Stimulated activated CD4-positive, alpha-beta T cell treated with anti-CD3 and anti-CD28 coated beads, Interleukin-1b, Interleukin-23, amount 100 ng/mL, for 24 hours (primary cell): ENCODE measurements at places on chromosomes 7 and 10.

DNA sequence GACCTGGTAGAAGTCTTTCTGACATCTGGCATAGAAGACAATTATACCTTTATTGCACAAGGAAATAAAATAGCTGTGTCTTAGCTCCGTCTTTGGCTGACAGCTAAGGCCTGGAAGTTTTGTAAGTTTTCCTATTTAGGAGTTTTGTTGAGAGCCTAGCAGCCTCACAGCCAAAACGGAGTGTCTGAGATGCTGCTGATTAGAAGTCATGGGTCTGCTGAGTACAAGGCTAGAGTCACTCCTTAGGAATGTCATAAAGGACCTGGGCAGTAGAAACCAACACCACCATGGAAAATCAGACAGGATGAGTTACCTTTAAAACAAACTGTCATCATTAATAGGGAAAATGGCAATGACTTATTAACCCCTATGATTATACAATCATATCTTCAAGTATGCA is 442.5 kb downstream of the KCNMA1 start:
- DNase-seq, result no peak

DNA sequence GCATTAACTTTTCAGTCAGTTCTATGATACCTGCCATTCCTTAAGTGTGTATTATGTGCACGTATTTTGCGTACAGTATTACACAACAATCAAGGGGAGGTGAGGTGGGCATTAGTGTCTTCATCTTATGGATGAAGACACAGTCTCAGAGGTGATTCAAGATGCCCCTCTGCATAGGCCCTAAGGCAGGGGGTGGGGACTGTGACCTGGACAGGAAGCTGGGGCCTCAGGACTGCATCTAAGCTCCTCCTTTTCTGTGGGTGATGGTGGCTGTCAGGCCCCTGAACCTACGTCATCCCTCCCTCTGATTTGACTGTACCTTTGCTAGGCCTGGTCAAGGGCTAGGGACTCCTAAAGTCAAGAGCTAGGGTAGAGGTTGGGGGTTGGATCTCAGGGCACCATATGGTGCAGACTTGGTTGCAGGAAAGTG is 38.9 kb downstream of the HK1 start:
- DNase-seq, result no peak

DNA sequence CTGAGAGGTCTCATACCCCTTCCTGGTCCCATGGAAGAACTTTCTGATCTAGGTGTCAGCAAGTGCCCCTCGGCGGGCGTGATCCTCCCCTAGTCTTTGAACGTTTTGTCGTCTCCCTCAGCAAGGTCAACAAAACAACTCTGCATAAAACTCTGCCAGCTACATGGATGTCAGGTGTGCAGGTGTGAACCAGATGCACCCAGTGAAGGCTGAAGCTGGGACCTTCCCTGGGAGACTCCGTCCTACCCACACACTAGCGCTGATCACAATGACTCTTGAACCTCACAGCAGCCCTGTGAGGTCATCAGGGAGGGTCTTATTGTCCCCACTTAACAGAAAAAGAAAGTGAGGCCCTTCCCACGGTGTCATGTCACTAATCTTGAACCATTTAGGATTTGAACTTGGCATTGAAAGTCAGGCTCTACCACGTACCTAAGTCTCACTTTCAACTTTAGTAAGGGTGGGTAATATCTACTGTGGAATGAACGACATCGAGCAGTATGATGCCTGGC is 68.1 kb downstream of the VSTM4 start:
- DNase-seq, result no peak

DNA sequence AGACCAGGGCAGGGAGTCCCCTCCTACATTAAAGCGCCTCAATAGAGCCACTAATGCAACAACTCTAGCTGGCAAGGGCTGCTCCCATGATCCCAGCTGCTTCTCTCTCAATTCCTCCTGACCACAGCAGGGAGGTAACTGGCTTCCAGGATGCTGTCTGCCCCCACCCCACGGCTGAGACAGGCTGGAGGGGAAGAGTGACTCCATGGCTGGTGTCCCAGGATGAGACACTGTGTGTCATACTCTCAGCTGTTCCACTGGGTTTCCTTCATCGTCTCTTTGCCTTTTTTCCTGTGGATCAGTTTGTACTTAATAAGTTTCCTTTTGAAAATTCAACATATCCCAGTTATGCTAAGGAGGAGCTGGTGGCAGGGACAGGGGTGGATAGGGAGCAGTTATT is 27.7 kb upstream of the MYH16 start:
- DNase-seq, result no peak

DNA sequence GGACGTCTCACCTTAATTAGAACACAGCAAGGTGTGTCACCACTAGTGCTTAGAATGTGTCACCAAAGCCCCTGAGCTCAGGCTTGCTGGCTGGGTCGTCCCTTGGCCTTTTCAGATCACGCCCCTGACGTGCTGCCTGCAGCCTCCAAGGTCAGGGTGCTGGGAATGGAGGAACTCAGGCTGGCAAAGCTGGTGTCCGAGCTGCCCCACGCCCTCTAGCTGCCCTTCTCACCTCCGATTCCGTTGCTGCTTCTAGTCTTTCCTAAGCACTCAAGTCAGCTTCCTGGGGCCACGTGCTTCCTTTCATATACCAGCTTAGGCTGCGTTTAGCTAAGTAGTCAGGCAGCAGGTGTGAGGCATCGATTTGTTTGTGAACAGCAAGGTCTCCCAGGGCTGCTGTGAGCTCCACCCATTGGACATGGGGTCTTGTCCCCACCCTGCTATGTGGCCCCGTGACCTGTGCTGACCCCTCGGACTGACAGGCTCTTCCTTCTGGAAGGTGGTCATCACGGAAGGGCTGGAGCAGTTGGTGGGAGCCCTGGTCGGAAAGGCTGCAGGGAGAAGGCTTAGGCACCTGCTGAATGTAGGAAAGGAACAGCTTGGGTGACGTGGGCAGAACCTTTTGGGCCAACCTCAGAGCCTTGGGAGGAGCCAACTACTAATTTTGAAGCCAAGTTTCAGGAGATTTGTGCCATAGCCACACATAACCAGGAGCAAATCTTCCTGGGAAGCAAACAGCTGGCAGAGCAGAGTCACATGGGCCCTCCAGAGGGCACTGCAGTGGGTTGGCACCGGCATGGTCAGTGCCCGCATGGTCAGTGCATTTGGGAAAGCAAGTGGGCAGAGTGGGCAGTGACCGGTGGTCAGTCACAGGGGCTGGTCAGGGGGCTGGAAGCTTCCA is 28.8 kb downstream of the VIPR2 start:
- no peak for DNase-seq

DNA sequence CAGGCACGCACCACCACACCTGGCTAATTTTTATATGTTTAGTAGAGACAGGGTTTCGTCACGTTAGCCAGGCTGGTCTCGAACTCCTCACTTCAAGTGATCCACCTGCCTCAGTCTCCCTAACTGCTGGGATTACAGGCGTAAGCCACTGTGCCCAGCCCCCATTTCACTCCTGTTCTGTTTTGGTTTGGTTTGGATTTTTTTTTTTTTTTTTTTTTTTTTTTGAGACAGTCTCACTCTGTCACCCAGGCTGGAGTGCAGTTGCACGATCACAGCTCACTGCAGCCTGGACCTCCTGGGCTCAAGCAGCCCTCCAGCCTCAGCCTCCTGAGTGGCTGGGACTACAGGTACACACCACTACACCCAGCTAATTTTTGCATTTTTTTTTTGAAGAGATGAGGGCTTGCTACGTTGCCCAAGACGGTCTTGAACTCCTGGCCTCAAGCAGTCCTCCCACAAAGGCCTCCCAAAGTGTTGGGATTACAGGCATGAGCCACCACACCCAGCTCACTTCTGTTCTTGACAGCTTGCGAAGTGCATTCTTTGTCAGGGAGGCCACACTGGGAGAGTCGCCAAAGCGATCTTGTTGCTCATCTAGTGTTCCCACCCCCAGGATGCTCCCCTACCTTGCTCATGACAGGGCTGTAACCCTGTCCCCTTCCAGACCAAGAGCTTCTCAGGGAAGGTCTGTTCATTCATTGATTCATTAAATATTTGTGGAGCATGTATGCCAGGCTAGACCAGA is 229.1 kb downstream of the CUX1 start:
- DNase-seq, result no peak

GRCh38 chr7:32415519-32415918 is 74.7 kb downstream of the LSM5 start:
- no peak for DNase-seq

DNA sequence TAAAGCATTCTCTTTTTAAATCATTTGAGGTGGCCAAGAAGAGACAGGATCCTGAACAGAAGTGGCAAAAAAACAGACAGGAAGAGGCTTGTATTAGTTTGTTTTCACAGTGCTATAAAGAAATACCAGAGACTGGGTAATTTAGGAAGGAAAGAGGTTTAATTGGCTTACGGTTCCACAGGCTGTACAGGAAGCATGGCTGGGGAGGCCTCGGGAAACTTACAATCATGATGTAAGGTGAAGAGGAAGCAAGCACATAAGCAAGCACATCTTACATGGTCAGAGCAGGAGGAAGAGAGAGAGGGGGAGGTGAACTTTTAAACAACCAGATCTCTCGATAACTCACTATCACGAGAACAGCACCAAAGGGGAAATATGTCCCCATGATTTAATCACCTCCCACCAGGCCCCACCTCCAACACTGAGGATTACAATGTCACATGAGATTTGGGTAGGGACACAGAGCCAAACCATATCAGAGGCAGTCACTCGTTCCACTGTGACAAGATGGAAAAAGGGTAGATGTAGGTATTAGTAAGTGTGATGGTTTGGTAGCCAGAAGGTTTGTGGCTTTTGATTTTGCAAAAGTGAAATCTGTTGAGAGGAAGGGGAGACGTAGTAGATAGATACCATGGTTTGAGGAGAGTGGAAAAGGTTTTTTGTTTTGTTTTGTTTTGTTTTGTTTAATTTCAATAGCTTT is 5.1 kb downstream of the MSRB2 start:
- DNase-seq, result no peak

DNA sequence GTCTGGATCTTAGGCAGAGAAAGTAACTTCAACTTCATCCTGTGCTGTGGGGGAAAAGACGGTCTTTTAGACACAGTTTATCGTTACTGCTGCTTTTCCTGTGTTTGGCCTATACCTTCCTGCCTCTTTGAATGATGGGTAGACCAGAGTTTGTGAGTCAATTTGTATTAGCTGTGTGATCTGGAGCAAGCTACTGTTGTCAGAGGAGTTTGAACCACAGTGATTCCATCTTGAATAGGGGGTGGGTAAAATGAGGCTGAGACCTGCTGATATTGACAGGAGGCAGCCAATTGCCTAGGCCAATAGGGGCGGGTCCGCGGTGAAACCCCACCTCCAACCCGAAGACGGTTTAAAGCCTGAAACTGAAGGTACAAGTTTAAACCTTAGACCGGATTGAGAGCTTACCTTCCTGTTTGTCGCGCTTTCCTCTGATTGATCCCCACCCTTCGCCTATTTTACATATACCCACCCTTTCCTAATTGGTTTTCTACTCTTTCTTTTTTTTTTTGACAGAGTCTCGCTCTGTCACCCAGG is 35.8 kb upstream of the EIF4H start:
- no peak for DNase-seq

DNA sequence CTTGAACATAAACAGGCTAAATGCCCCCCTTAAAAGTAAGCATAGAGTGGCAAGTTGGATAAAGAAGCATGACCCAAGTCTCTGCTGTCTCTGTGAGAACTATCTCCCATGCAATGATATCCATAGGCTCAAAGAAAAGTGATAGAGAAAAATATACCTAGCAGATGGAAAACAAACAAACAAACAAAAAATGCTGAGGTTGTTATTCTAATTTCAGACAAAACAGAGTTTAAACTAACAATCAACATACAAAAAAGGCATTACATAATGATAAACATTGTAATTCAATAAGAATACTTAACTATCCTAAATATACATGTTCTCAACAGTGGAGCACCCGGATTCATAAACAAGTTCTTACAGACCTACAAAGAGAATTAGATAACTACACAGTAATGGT is 626.2 kb upstream of the CNTNAP2 start:
- no peak for DNase-seq

- no peak for DNase-seq
Measured at GRCh38 chr10:110348336-110348735, 43.6 kb upstream of the SMNDC1 start.

GRCh38 chr7:114720725-114721124 is 201.2 kb upstream of the MDFIC start:
- no peak for DNase-seq

DNA sequence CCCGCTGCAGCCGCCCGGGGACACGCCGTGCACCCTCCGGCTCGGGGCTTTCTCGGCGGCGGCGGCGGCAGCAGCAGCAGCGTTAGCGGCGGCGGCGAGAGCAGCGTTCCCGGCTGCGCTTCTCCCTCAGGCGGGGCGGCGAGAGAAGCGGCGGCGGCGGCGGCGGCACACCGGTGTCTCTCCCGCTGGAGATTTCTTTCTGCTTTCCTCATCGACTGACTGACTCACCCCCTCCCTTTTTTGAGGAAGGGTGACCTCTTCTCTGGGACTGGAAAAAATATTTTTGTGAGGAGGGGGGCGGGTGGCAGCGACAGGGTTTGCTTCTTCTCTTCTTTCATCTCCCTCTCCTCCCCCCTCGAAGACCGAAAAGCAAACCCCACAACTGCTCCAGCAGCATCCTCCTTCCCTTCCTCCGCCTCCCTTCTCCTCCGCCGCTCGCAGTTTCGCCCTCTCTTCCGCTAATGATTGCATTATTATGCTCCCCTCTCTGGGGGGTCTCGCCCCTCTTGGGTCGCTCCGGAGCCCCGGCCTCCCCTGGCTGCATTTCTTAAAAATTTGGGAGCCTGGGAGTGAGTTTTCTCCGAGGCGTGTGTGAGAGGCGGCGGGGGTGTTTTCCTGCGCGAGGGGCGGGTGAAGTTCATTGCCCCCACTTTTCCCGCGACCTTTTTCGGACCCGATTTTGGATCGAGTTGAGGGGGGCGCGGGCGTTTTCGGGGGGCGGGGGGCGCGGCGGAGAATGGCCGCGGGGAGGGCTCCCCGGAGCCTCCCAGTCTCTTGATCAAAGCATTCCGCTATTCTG is 411 bp downstream of the AUTS2 start:
- DNase-seq, result no peak

DNA sequence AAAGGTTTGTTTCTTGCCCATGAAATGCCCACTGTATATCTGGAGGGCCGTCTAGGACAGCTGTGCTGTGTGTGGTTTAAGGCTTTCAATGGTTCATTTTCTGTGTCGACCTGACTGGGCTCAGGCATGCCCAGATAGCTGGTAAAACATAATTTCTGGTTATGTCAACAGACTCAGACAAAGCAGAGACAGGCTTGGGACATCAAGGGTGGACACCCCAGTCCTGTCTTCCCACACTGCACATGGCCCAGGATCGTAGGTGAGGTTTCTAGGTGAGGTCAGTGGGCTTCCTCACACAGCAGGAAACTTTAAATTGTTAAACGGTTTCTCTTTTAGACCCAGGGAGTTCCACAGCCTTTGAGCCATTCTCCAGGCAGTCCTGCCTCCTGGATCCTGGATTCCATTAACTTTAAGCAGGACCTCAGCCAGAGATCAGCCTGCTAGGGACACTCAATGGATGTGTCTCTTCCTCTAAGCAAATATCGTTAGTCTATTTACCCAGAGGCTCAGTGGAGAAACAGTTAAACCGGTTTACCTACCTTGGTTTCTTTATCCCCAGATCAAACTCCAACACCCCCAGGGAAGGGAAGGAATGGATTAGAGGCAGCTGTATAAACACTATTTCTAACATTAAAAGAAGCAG is 66.4 kb downstream of the ST8SIA6 start:
- DNase-seq, result no peak

- DNase-seq, result no peak
Measured at GRCh38 chr10:97570789-97571471, 1.6 kb upstream of the ANKRD2 start.

GRCh38 chr10:51745397-51745796 is 46.0 kb upstream of the CSTF2T start:
- no peak for DNase-seq
